ENCODE measurements at places on chromosomes 1 and 21.
A peak's percentile ranks its signal among the peaks of the same experiment; 100 is the strongest.

DNA sequence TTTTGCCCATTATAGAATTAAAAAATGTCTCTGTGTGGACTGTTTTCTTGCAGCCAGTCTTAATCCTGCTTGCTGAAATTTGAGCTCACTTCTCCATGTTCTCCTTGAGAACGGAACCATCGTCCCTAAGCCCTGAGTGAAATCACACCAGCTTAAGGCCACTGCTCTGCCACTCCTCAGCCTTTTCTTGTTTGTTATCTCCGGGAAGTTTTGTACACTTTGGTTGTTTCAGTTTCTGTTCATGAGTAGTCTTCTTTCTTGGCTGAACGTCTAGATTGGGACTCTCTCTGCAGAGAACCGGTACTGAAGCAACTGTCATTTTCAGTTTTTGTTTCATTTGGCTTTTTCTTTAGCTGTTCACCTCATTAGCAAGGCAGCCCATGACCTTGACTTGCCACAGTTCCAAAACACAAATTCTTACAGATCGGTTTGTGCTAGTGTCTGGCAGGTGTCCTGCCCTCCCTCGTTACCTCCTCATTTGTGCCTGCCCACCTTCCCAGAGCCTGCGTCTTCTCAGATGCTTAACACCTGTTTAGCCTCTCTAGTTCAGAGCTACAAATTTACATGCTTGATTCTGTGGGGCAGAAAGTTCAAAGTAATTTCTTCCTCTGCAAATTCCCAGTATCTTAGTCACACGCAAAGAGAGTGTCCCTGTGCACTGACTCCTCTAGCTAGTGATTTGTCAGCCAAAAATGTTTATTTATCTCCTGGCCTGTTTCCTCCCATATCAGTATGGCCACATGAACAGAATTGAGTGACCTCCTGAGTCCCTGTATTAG is 12.4 kb downstream of the PSEN2 start:
- no peak for DNase-seq

GRCh38 chr1:46131712-46132528 is 509 bp downstream of the PIK3R3 start:
- peak; percentile 9 for DNase-seq

DNA sequence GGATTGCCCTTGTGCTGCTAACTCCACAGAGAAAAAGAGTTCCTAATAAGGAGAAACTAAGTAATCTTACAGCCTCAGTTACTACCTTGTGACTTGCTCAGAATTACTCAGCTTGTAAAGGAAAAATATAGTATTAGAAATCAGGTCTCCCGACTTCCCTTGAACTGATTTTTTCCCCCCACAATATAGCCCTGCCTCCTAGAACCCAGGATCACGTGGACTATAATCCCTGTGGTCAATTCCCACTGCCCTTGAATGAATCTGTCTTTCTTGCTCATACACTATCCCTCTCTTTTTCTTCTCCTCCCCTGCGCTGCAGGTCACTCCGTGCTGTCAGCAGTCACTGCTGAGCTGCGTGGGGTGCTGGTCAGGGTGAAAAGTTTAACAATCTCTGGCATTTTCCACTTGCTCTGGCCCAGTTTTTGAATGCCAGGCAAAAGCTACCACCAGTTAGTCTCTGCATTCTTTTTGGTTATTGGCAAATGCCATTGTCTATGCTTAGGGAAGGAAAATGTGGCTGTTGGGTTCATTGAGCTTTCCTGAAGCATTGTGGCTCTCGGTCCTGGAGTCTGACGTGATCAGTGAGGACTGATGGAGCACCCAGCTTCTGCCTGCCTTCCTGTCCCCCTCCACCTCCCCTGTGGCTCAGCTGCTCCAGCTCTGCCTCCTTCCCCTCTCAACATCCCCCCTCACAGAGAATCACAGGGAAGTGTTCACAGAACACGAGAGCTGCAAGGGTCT is 1.9 kb upstream of the MYOC start:
- peak; percentile 17 for DNase-seq

DNA sequence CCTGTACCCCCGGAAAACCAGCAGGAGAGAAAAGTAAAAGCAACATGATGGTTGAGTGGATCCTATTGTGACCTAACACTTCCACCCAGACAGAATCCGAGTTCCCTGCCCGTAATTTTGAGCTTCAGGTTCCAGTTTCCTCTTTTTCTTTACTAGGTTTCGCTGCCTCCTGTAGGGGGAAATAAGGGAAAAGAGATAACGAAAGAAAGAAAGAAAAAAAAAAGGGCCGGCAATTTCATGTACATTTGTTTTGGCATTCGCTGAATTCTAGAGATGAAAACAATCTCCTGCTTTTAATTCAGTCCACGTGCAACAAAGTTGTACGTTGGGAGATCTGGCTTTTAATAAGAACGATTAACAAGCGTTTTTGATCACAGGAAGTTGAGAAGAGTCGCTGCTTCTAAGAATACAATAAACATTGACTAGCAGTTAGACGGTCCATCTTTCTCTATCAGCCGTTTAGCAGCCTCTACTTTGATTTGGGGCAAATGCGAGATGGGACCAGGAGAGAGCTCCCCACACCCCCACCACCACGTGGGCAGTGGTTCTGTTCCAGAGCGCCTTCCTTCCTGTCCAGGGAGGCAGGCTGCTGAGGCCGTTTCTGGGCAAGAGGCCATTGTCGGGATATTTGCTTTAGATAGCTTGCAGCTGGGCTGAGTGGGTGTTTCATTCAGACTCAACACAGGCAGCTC is 155.9 kb upstream of the RUNX1 start:
- DNase-seq = no peak

- no peak for DNase-seq
Measured at GRCh38 chr1:12405325-12406210, 175.7 kb downstream of the VPS13D start.

GRCh38 chr1:32612189-32612881 is 38.0 kb downstream of the ZBTB8OS start:
- DNase-seq = peak; percentile 93

- DNase-seq = no peak
Measured at GRCh38 chr1:15257309-15257708, 10.3 kb downstream of the FHAD1 start.

DNA sequence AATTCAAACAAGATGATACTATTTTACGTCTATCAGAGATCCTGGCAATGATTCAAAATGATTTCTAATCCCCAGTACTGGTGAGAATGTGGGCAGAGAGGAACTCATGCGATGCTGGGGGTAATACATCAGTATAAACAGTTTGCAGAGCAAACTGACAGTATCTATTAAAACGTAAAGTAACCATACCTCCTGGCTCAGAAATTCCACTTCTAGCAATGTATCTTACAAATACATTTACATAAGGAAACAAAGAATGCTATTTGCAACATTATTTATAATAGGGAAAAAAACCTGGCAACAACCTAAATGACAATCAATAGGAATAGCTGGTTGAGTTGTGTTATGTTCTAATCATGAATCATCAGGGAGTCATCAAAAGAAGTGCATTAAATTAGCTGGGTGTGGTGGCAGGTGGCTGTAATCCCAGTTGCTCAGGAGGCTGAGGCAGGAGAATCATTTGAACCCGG is 15.9 kb downstream of the RCAN1 start:
- peak; percentile 6 for DNase-seq

GRCh38 chr1:28374297-28374696 is 4.8 kb downstream of the PHACTR4 start:
- no peak for DNase-seq

- DNase-seq = no peak
Measured at GRCh38 chr21:44751799-44752636, 40.6 kb upstream of the TSPEAR start.

- DNase-seq = no peak
Measured at GRCh38 chr1:222454782-222455181, 93.1 kb downstream of the HHIPL2 start.

- no peak for DNase-seq
Measured at GRCh38 chr1:22683547-22683946, 27.1 kb upstream of the EPHB2 start.

DNA sequence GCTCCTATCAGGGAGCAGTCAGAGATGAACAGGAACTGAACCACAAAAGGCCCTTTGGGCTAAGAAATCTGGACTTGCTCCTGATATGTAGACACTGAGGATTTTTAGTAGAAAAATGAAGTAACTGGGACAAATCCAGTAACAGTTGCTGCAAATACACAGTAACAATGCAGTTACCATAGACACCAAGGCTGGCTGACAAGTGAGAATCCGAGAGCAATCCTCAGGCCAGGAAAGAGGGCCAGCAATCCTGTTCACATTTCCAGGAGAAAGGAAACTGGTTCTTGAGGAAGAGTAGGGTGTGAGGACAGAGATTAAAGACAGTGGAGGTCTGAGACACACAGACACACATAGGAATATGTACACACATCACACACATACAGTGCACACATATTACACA is 9.3 kb upstream of the LORICRIN start:
- DNase-seq = no peak

DNA sequence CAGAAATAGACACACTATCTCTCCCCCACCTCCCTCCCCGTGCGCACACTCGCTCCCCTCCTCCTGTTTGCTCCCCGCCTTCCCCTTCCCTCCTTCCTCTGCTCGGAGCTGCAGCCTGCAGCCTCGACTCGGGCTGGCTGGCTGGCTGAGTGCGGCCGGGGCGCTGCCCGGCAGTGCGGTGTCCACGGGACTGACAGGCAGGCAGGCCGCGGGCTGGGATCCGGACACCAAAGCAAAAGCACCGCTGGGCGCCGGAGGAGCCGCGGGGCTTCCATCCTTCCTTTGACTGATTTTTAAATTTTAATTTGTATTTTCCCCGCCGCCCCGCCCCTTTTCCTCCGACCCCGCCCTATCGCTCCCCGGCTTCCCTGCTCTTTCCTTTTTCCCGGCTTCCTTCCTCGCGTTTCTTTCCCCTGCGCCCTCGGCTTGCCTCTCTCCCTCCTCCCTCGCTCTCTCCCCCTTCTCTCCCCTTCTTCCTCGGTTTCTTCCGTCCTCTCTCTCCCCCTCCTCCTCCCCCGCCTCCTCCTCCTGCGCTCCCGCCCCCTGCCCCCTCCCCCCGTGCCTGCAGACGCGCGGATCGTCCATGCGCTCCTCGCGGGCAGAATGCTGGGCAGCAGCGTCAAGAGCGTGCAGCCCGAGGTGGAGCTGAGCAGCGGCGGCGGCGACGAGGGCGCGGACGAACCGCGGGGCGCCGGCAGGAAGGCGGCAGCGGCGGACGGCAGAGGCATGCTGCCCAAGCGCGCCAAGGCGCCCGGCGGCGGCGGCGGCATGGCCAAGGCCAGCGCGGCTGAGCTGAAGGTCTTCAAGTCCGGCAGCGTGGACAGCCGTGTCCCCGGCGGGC is 109.4 kb downstream of the NAV1 start:
- DNase-seq = peak; percentile 46

- DNase-seq = no peak
Measured at GRCh38 chr1:17731460-17731859, 23.7 kb upstream of the ACTL8 start.

- DNase-seq = no peak
Measured at GRCh38 chr1:14138687-14139086, 438.7 kb downstream of the PRDM2 start.

DNA sequence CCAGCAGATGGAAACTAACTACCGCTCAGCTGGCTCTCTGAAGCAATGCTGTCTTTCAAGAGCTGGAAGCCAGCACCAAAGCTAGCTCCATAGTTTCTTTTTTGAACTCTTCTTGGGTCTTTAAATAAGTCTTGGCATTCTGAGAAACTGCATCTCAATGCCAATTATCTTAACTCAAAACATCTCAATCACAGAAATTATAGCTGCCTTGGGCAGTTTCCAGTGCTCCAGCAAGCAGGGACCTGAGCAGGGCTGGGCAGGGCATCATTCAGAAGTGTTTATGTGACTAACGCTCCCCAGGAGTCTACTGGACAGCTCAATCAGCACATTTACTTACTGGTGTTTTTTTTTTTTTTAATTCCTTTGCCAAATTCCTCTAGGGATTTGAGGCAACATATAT is 18.3 kb upstream of the PADI4 start:
- DNase-seq = no peak

DNA sequence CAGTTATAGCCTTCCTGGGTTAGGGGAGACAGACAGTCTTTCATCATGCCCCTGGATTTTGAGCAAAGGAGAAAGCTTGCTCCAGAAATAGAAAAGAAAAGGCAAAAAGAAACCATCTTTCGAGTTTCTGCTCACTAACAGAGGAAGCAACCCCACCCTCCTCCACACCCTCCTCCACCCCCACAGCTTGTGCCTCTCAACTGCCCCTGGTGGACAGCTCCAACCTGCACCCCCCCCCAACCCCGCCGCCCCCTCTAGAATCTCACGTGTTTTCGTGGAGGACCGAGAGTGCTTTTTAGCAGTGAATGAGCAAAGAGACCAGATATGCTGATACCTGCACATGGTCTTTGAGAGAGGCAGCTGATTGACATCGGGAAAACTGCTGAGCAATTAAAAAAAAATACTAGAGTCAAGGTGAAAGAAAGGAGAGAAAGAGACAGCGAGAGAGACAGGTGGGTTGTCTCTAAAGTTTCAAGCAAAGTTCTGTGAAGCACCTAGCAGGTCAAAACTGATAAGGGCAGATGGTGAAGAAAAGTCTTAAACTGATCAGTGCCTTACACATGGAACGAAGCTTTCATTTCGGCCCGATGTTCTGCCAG is 358.3 kb downstream of the KIF26B start:
- no peak for DNase-seq

DNA sequence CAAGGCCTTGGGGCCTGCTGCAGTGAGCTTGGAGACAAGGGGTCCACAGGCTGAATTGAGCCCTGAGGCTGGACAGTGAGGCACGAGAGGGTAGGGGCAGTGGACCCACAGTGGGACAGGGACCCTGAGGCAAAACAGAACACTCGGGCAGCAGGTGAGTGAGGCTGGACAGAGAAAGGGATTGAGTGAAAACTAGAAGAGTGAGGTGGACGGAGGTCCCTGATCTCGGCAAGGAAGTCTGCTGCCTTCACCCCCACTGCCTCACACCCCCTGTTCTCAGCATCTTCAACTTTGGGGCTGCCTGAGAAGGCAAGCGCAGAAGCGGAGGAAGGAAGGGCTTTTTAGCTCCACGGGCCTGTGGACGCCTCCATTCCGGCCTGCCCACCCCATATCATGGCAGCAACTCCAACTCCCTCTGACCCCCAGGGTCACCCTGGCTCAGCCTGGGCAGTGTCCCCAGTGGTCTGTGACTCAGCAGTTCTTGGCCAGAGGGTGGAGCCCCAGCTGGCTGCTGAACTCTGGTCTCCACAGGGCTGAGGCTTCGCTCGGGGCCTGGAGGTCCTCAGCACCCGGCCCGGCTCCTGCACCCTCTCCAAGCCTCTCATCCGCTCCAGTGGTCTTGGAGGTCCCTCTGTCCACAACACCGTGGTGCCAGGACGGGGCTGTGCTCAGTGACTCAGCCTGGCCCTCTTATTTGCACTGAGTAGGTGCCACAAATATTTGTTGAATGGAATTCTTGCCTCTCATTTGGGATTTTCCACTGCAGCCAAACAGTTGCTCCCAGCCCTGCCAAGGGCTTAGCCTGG is 60.0 kb upstream of the EPS8L3 start:
- peak; percentile 20 for DNase-seq
